ENCODE measurements at places on chromosomes 6 and 20.

DNA sequence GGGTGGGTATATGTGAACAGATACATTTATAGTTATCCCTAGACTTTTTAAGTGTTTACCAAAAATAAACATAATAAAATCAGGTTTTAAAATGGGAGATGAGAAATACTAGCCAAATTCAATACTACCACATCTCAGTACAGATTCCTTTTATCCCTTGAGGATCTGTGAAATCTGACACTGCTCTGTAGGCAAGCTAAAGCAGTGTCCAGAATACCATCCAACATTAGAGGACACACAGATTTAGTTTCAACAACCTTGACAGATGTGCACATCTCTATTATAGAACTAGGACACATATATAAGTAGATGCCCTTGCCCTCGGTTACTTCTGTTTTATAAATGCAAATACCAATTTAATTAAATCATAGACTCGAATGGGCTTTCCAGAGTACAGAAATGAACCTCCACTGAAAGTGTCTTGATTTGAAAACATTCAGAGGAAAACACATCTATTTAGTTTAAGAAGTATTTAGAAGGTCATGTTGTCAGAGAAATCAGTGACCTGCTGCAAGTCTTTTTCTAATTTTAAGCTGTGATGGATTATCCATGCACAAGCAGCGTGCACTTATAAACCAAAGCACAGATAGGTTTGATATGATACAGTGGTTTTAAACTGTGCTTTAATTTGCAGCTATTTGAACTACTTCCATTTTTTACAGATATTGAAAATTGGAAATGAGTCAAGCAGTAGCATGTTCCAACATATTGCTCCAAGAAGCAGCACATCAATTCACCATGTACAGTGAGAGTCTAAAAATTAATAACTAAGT is 156.3 kb upstream of the EPHA7 start:
- no peaks in the 10 kb centered on the region for H3K27me3 ChIP-seq
- H3K27ac ChIP-seq: no peak overlapping the region
- DNase-seq: no peak
- no peak overlapping the region for H3K4me3 ChIP-seq

GRCh38 chr20:49312661-49313060 is 34.8 kb upstream of the ZNFX1 start:
- H3K27me3 ChIP-seq: no peaks in the 10 kb centered on the region
- H3K4me3 ChIP-seq: no peak overlapping the region
- no peaks in the 10 kb centered on the region for H3K4me1 ChIP-seq
- no peak for DNase-seq
- H3K36me3 ChIP-seq: no peaks in the 10 kb centered on the region

DNA sequence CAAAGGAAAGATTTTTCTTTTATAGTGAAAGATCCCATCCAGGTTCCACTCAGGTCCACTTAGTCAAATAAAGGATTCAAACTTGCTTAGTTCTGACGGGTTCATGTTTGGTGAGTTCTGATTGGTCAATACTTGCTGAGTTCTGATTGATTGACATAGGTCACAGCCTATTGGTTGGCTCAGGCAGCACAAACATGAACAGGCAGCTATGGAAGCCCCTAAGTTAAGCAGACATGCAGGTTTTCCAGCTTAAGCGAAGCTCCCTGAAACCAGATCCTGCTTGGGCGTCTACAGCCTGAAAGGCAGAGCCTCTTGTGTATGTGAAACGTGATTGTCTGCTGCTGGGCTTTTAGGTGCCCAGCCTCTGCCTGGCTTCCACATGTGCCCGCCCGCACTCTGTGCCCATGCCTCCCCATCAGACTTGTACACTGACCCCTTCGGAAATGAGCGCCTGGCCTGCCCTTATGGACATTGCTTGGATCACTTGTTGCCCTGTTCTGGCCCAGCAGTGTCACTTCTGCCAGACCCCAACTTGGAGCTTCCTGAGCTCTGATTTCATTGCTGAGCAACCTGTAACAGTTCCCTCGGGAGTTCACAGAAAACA is 45.4 kb upstream of the ECI2 start:
- no peak overlapping the region for H3K4me3 ChIP-seq
- peaks cover 11% of the 10 kb centered on the region for H3K4me1 ChIP-seq
- peaks cover 13% of the 10 kb centered on the region for H3K36me3 ChIP-seq
- H3K27me3 ChIP-seq: peaks cover 2% of the 10 kb centered on the region
- no peak overlapping the region for H3K27ac ChIP-seq

- no peaks in the 10 kb centered on the region for H3K36me3 ChIP-seq
- no peaks in the 10 kb centered on the region for H3K27me3 ChIP-seq
- DNase-seq: no peak
- no peaks in the 10 kb centered on the region for H3K4me1 ChIP-seq
- H3K27ac ChIP-seq: no peak overlapping the region
Measured at GRCh38 chr6:20826378-20826777, 292.1 kb downstream of the CDKAL1 start.

GRCh38 chr6:52195886-52196285 is 9.7 kb downstream of the IL17A start:
- H3K27ac ChIP-seq: no peak overlapping the region
- H3K27me3 ChIP-seq: peaks cover 2% of the 10 kb centered on the region
- no peak overlapping the region for H3K4me3 ChIP-seq
- DNase-seq: no peak
- peaks cover 21% of the 10 kb centered on the region for H3K36me3 ChIP-seq
- H3K4me1 ChIP-seq: no peaks in the 10 kb centered on the region

GRCh38 chr20:63097336-63097831 is 90.6 kb upstream of the BHLHE23 start:
- no peaks in the 10 kb centered on the region for H3K36me3 ChIP-seq
- no peak overlapping the region for H3K4me3 ChIP-seq
- no peak overlapping the region for H3K27ac ChIP-seq
- no peak for DNase-seq

- no peak overlapping the region for H3K4me3 ChIP-seq
- no peak overlapping the region for H3K27ac ChIP-seq
- DNase-seq: no peak
- H3K4me1 ChIP-seq: peaks cover 11% of the 10 kb centered on the region
- no peaks in the 10 kb centered on the region for H3K36me3 ChIP-seq
Measured at GRCh38 chr6:11021003-11021402, 23.1 kb downstream of the ELOVL2 start.

- H3K27me3 ChIP-seq: no peaks in the 10 kb centered on the region
- no peaks in the 10 kb centered on the region for H3K4me1 ChIP-seq
- no peaks in the 10 kb centered on the region for H3K36me3 ChIP-seq
- H3K27ac ChIP-seq: no peak overlapping the region
- DNase-seq: no peak
- H3K4me3 ChIP-seq: no peak overlapping the region
Measured at GRCh38 chr6:39593646-39594045, 131.6 kb downstream of the KIF6 start.

GRCh38 chr6:52725535-52726192 is 37.6 kb downstream of the GSTA2 start:
- H3K27ac ChIP-seq: peak overlapping the region; percentile 85
- H3K4me1 ChIP-seq: peaks cover 20% of the 10 kb centered on the region
- no peak overlapping the region for H3K4me3 ChIP-seq
- DNase-seq: no peak
- peaks cover 2% of the 10 kb centered on the region for H3K27me3 ChIP-seq

DNA sequence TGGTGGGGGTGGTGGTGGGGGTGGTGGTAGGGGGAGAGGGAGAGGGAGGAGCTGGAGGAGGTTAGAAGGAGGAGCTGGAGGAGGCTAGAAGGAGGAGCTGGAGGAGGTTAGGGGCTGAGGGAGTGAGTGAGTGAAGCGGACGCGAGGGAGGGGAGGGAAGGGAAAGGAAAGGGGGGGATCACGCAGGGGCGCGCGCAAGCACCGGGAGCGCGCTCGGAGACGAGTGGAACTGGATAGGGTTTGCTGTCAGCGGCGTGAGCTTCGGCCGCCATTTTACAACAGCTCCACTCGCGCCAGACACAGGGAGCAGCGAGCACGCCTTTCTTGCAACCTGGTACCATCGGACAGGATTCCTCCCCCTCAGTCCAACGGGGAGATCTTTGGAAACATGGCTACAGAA is 90.5 kb upstream of the FERMT1 start:
- H3K4me1 ChIP-seq: no peaks in the 10 kb centered on the region
- no peak for DNase-seq
- no peak overlapping the region for H3K27ac ChIP-seq
- no peaks in the 10 kb centered on the region for H3K27me3 ChIP-seq

DNA sequence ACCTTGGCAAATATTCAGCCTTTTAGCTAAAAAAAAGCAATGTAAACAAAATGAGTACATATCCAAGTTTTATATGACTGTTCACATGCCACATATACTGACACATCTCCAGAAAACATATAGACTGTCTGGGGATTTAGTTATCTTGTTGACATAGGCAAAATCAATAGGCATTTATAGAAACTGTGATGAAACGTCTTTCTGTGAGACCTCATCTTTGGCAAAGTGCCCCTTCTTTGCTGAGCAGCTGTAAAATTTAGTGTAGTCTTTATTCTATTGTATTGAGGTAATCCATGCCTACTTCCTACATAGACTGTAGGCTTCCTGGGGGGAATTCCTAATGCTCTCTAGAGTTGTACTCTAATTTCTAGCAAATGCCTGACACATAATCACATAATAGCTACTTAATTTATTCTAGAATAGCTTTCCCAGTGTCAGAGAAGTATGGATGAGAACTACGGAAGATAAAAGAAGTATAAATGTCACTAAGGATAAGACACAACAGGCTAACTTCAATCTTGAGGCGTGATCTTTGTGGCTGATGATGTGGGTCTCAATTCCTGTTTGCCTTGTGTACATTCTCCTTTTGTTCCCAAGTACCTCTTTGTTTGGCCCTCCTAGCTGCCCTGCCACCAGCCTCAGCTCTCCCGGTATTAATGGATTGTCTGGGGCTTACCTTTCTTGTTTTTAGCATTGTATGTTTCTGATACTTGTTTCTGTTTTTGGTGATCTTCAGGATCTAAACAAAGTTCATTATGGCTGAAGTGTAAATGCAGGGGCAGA is 30.6 kb downstream of the PTCHD4 start:
- DNase-seq: no peak
- H3K36me3 ChIP-seq: peaks cover 44% of the 10 kb centered on the region
- H3K4me3 ChIP-seq: peak overlapping the region; percentile 40
- H3K4me1 ChIP-seq: peaks cover 26% of the 10 kb centered on the region

GRCh38 chr6:45076217-45076930 is 251.8 kb upstream of the RUNX2 start:
- DNase-seq: no peak
- H3K4me1 ChIP-seq: no peaks in the 10 kb centered on the region
- H3K4me3 ChIP-seq: no peak overlapping the region
- peaks cover 4% of the 10 kb centered on the region for H3K36me3 ChIP-seq

DNA sequence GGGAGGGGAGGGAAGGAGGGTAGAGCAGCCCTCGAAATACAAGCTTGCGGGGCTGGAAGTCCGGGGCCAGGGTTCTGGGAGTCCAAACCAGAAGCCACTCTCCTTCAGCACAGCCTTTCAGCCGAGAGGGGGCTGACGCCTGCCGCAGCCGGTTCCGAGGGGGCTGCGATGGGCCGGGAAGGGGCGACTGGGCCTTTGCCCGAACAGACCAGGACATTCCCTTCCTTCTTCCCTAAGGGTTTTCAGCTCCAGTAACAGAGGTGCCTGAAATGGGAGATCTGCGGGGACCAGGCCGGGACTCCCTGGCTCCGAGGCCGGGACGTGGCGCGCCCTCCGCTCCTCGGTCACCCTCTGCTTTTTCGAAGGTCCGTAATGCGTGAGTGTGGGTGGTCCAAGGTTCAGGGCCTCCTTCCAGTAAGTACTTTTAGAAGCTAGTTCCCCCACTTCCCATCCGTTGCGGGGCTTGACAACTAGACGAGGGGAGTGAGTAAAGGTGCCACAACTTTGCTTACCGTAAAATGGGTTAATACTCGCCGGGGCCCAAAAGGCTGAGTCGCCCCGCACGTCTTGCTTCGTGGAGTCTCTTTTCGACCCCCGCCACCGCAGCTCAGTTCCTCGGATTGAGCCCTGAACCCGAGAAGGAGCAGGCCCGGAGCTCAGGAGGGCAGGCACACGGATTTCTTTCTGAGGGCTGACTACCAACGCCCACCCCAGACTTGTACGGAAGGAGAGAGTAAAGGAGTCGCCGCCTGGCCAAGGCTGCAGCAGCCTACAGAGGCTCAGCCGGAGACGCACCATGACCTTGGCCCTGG is 2.9 kb upstream of the OLIG3 start:
- peaks cover 29% of the 10 kb centered on the region for H3K4me1 ChIP-seq
- no peak for DNase-seq
- H3K27ac ChIP-seq: no peak overlapping the region

DNA sequence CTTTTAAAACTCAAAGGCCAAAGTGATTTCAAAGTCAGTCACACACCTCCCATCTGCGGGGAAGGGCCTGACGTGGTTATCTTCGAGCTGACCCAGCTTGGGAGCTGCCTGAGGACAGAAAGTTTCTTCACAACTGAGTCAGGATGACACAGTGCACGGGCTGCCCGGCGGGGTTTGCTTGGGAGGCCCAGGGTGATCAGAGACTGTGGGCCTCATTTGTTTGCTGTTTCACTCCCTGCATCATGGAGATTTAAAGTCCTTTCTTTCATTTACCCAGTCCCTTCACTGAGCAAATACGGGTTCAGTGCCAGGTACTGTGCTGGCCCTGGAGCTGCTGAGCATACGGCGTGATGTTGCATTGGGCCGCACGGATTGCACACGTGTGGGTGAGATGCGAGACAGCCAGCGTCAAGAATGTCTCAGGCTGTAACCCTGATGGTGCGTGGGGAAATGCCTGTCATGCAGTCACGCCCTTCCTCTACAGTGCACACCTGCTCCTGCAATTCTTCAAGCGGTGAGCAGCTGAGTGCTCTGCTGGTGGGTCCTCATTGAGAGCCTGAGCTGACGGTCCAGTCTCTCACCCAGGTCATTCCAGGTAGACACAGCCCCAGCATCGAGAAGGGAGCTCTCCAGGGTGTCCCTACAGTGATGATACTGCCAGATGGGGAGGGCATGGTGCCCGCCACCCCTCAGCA is 82.7 kb upstream of the PMEPA1 start:
- H3K36me3 ChIP-seq: no peaks in the 10 kb centered on the region
- H3K27ac ChIP-seq: peak overlapping the region; percentile 10
- no peak for DNase-seq
- peaks cover 30% of the 10 kb centered on the region for H3K4me1 ChIP-seq
- no peaks in the 10 kb centered on the region for H3K27me3 ChIP-seq
- no peak overlapping the region for H3K4me3 ChIP-seq

Measured in endothelial cell (in vitro differentiated cells).